RPMI7951 (cell line): ENCODE measurements at places on chromosomes 16 and 17.
A peak's percentile ranks its signal among the peaks of the same experiment; 100 is the strongest.

DNA sequence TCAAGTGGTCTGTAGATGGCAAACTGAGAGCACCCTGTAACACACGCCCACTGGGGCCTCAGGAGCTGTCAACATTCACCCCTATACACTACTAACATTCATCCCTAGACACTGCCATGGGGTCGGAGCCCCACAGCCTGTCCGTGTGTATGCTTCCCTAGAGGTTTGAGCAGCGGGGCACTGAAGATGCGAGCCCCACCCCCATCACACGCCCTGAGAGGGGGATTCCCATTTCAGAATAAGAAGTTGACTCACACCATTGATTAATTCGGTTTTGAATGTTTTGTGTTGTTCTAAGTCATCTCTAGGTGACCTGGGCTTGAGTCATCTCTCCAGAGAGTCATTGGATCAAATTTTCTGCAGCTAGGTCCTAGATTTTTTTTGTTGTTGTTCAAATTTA is 37.3 kb upstream of the MMD start:
- peak; percentile 84 for DNase-seq

DNA sequence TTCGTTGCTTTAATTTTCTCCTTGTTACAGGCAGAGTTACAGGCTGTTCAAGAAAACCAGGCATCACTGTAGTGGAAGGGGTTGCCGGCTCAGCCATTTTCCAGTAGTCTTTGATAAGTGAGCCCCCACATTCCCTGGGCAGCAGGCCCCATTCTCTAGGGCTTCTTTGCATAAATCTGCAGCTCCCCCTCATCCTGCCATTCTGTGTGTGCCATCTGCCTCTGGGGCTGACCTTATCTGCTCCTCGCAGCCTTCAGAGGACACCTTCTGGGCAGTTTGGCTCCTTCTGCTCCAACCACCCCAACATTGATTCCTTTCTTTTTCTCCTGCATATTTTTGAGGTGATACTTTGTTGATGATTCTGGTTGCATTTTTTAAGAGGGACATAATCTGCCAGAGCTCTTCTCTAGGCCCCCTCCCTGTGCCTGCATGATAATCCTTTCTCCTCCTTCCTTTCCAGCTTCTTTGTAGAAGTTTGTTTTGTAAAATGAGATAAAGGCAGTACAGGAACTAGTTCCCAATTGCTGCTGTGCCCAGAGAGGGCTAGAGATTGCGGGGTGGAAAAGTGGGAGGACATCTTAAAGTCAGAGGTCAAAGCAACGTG is 17.1 kb downstream of the RND2 start:
- no peak for DNase-seq

- no peak for DNase-seq
Measured at GRCh38 chr16:85673529-85674417, 15.0 kb downstream of the GINS2 start.

DNA sequence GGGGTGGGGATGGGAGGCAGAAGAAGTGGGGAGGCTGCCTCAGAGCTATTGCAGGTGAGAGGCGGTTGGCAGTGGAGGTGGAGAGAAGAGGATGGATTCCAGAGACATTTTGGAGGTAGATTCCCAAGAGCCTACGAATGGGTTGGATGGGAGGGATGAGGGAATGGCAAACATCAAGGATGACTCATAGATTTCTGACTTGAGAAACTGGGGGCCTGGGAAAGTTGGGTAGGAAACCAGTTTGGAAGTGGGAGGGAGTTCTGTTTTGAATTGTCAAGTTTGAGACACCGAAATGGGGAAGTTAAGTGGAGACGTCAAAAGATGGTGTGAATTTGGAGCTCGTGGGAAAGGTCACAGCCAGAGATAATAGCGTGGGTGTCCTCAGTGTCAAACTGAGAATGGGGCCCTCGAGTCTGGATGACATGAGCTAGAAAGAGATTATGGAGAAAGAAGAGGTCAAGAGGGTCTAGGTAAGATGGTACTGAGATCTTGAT is 6.2 kb upstream of the CYLD start:
- no peak for DNase-seq

DNA sequence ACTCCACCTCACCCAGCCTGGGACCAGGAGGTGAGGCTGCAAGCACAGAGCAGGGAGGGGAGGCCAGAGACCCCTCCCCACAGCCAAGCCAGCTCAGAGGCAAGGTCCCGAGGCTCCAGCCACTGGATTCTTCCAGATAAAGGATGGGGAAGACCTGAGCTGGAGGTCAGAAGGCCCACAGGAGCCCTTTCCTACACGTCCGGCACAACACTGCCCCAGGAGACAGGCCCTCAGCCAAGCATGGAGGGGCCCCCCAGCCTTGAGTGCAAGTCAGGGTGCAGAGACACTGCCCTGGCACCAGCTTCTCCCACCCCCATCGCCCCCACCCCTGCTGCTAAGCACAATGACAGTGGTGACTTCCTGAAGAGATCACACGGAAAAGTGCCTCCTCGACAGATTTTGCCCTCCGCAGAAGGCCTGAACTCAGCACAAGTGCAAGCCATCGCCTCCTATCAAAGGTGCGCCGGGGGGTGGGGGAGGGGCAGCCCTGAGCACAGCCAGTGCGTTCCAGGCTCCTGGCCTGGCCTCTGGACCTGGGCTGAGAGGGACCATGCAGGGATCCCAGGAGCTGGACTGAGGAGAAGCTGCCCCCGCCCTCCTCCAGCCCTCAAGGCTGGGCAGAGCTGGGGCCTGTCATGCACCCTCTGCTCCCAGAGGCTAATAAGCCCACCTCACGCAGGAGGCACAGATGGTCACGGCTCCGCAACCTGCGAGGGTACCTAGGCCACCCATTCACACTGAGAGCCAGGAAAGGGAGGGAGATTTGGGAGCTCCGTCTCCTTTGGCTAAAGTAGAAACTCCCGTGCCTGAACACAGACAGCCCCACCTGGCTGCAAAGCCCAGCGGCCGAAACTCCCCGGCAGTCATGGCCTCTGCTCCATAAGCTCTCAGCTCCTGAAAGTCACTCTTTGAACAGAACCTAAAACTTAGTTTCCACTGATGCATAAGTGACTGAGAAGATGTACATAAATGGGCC is 2.7 kb downstream of the MAFG start:
- no peak for DNase-seq

DNA sequence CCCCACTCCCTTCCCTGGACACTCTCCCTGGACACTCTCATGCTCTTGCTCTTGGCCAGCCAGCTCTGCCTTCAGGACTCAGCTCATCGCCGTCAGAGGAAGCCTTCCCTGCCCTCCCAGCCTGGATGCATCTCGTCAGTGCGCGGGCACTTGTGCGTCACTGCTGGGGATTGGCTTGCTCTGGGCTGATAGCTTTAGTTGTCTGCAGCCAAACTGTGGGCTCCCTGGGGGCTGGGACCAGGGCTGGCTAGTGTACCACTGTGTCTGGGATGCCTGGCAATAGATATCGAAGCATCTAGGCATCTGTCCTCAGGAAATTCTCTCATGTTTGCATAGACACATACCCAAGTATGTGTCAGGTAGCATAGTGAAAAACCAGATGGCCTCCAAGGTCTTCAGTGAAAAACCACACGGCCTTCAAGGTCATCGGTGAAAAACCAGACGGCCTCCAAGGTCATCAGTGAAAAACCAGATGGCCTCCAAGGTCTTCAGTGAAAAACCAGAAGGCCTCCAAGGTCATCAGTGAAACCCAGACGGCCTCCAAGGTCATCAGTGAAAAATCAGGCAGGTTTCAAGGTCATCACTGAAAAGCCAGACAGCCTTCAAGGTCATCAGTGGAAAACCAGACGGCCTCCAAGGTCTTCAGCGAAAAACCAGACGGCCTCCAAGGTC is 72.0 kb downstream of the CMIP start:
- no peak for DNase-seq

DNA sequence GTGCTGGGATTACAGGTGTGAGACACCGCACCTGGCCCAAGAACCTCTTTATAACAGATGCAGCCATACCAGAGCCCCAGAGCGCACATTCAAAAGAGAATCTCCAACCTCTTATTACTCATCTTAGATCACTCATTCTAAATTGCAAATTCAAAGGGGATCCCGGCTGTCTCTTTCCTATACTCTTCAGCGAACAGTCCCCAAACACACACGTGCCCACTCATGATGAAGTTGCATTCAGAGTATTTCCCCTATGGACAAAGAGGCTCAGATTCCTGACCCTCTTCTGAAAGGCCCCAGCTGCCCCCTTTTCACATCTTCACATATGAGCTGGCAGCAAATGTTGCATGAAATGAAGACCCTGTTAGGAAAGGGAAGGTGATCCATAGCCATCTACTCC is 22.5 kb upstream of the ABR start:
- no peak for DNase-seq

- no peak for DNase-seq
Measured at GRCh38 chr16:53061256-53061655, 6.5 kb downstream of the CHD9 start.

GRCh38 chr17:15264542-15264941 is 584 bp downstream of the PMP22 start:
- no peak for DNase-seq

DNA sequence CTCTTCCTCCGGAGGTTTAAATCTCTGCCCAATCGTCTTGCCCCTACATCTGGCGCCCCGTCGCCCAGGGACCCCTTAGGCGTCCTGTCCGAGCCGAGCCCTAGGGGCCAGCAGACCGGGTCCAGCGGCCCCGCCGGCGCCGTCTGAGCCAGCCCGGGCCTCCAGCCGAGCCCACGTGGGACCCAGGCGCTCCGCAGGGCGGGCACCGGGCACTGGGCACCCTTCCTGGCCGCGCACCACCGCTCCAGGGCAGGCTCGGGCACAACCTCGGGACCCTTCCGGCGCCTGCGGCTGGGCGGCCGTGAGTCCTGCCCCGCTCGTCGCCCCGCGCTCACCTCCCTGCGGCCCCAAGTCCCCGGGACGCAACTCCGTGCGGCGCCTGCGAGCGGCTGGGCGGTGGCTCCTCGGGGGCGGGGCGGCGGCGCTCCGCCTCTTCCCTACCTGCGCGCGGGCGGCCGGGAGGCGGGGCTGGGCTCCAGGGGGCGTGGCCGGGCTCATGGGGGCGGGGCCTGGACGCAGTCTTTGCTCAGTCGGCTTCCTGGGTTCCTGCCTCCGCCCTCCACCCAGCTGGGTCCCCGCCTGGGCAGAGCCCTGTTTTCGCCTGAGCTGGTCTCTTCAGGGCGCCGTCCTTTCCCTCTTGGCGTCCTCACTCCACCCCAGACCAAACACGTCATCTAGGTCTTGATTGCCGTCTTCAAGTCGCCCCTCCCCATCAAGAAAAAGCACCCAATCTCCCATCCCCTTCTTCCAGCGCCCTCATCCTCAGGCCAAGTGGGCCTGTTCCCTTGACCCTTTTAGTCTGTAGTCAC is at the start of gene RHBDF2:
TSS of gene RHBDF2 (minus strand) at position 406 of the 809 bp plus-strand sequence. CDS start 19,899 bp downstream, outside the sequence.
- peak; percentile 72 for DNase-seq

- DNase-seq = no peak
Measured at GRCh38 chr16:86556576-86556975, 1.5 kb upstream of the MTHFSD start.

DNA sequence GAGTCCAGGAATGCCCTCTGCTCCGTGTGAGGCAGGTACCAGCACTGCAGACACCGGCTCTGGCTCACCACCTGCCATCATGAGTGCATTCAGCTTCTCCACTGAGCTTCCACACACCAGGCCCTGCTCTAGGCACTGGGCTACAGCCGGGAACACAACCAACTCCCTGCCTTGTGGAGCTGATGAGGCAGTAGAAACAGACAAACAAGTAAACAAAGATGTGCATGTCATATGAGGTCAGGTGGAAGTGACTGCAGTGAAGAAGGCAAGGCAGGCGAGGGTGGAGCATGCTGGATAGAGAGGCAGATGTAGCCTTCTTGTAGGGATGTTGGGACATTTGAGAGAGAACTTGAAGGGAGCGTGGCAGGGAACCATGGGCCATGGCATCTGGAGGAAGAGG is 5.0 kb downstream of the NLRC5 start:
- DNase-seq = no peak

GRCh38 chr16:48136547-48137360 is 19.0 kb downstream of the ABCC12 start:
- DNase-seq = peak; percentile 54

DNA sequence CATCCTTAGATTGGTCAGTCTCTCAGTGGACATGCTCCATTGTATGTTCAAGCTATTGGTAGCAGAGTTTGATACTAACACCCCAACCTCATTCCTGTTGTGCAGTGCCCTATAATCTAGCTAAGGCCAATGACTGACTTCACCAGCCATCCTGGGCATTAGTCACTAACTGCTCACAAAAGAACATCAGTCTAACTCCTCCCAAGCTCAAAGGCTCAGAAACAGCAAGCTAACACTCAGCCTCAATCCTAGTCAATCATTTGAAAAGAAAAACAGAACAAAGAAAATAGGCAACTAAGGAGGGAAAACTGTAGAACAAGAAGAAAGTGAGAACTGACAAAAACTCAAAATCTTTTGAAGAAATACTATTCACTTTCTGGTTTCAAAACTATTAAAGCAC is 199.1 kb upstream of the C17orf78 start:
- peak; percentile 29 for DNase-seq

GRCh38 chr17:50177476-50177875 is 11.7 kb downstream of the SGCA start:
- no peak for DNase-seq

DNA sequence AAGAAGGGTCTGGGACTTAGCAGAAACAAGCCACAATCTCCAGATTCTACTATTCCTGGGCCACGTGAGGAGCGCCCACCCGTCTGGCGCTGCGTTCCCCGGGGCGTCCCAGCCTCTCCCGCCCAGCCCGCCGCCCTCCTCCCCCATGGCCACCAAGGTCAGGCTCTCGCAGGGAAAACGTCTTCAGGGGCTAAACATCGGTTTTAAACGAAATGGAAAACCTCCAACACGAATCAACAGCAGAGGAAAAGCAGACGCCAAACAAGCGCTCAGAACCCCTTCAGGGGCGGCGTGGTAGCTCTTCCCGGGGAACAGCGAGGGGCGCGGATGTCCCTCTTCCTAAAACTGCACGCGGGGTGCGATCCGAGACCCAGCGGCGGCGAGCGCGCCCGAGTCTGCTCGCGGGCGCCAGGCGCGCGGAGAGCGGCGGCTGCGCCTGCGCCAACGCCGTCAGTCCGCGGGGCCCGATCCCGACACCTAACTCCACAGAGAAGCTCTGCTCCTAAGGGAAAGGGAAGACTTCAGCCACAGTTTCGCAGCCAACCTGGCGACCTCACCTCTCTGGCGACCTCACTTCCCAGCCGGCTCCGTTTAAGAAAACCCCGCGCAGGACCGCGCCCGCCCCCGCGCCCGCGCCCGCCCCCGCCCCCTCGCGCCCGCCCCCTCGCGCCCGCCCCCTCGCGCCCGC is 505 bp upstream of the COG1 start:
- peak; percentile 66 for DNase-seq

DNA sequence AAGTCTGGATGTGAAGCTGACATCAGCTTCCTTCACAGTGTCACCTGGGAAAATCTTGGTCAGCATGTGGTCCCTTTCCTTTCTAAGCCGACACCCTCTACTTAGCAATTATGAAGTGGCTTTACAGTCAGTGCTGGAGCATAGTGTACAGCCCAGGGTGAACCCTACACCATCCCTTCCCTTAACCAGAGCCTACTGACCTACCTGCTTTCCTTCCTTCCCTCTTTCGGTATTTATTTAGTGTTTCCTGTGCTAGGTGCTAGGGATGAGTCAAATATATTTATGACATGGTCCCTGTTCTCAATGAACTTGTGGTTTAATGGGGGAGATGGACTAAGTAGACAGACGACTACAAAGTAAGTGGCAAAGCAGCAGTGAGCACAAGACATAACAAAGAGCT is 77.5 kb downstream of the CDK5R1 start:
- no peak for DNase-seq

- no peak for DNase-seq
Measured at GRCh38 chr16:77569406-77569805, 134.6 kb upstream of the ADAMTS18 start.

GRCh38 chr16:85848986-85849385 is 49.5 kb downstream of the COX4I1 start:
- DNase-seq = no peak
